ACHN (cell line): ENCODE measurements at places on chromosomes 5 and 9.

DNA sequence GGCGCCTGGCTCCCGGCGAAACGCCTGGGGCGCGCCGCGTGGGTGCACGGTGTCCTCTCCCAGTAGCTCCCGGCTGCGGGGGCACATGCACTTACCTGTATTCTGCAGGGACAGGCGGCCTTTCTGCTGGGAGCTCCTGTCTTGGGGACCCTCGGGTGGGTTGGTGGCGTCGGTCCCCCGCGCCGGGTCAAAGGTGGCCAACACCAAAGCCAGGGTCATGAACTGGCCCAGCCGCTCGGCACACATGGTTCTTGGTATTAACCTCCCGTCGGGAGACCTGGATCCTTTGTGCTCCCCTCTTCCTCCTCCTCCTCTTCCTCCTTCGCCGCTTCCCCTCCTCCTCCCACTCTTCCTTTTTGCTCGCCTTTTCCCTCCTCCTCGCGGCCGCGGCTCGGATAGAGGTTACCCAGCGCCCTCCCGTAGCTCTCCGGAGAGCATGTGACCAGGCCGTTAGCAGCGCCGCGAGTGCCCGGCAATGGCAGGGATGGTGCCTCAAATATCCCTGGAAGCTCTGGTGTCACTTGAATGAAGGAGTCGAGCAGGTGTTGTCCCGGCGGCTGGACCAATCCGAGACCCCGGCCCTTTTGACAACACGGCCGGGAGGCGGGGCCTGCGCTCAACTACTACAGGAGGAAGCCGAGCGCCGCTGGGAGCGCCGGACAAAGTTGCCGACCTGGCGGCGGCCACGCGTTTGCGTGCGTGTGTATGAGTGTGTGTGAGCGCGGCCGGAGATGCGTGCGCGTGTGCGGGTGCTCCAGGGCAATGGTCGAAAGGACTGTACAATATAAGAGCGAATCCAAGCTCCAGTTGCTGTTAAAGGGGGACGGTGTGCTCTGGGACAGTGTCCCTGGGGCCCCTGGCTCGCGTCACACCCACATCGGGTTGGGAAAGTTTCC is at the start of gene STC2:
Gene STC2 (minus strand): TSS at position 467 of the 896 bp plus-strand sequence. CDS start 221 bp downstream, at position 246.
- peak; percentile 86 for DNase-seq

DNA sequence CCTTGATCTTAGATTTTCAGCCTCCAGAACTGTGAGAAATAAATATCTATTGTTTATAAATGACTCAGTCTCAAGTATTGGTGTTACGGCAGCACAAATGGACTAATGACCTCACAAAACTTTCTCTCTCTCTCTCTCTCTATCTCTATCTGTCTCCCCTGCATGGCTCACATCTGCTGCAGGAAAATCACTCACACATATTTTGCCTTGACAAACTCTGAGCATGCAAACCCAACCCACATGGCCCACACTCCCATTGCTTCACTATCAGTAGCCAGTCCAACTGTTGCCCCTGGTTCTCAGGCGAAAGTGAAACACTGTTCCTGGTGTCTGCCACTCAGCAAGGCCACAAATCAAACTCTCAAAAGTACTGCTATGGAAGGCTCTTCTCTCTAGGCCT is 66.4 kb upstream of the PIK3R1 start:
- no peak for DNase-seq

DNA sequence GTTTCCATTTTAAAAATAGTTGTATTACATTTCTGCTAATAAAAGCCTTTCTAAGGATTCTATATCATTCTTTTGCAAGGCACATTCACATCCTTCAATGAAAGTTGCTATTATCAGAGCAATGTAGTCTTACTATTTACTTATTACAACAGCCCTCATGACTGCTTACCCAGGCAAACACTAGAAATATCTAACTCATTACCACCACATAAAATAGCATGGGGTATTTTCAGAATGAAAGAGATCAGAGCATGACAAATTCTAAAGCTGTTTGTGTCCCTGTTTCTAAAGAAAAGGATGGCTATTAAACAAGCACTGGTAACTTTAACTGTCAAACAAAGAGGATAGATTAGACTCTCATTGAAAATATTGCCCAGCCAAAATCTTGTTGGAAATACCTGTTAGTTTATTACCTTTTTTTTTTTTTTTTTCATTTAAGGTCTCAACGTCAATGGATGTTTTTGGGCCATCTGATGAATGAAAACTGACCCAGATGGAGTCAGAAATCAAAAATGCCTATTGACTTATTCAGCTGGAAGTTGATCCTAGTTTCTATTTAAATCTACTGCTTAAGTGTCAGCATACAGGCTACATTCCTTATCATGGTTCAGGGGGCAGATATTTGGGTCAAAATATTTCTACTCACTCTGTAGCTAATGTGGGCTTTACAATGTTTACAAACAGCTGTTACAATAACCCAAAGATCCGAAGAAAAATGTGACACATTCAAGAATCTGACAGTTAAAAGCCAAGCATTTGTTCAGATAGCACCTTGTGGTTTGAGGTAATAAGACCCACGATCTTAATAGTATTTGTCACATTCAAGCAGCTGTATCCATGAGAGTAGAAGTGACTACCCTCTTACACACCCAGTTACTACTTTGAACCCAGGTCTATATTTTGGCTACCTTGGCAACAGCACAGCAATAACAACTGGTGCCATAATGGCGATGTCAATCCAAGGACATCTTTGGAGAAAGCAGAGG is 554.8 kb upstream of the MEF2C start:
- no peak for DNase-seq

DNA sequence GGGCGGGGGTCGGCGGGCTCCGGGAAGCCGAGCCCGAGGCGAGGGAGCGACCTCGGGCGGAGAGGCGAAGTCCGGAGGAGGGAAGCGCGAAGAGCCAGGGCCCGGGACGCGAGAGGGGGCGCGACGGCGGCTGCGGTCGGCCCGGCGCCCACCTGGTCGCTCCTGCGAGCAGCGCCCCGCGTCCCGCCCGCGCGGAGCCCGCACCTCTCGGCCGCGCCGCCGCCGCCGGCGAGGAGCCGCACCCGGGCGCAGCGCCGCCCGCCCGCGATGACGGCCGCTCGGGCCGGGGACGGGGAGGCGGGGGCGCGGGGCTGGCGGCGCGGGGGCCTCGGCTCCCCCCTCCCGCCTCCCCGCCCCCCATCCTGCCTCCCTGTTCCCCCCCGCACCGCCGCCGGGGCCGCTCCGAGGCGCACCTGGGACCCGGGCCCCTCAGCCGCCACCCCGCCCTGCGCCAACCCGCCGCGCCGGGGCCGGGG is 2.6 kb downstream of the NR5A1 start:
- DNase-seq: no peak

DNA sequence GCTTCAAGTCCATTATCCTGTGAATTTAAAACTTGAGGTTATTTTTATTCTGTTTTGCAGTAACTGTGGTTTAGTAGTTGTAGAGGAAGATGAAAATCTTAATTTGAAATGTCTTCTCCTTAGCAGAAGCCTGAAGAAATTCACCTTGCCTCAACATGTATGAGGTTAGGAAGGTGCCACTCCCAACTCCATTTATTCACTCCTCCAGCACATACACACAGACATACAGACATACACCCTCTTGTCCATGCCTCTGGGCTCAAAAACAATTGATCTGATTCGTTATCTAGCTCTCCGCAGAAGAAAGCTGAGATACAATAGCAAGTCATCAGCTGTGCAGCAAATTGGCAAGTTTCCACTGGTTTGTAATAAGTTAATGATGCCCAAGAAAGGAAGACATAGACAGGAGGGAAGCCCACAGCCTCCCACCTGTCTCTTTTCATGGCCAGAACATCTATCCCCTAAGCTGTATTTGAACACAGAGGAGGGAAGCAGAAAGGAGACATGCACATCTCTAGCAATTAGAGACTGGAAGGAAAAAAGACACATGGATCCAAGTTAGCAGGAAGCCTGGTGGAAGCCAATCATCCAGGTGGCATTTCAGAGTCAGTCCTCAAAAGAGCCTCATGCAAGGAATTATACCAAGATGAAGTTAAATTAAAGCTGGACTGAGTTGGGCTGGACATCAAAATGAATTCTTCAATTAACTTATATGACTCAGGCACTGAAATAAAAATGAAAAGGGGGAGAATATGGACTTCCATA is 257.9 kb downstream of the ASTN2 start:
- no peak for DNase-seq

- peak; percentile 71 for DNase-seq
These were observed 352.9 kb downstream of the DNAH5 start for GRCh38 chr5:13591621-13592020.

GRCh38 chr5:175920231-175920811 is 47.8 kb downstream of the THOC3 start:
- DNase-seq: no peak

GRCh38 chr5:151903243-151903653 is 21.4 kb downstream of the GLRA1 start:
- no peak for DNase-seq

DNA sequence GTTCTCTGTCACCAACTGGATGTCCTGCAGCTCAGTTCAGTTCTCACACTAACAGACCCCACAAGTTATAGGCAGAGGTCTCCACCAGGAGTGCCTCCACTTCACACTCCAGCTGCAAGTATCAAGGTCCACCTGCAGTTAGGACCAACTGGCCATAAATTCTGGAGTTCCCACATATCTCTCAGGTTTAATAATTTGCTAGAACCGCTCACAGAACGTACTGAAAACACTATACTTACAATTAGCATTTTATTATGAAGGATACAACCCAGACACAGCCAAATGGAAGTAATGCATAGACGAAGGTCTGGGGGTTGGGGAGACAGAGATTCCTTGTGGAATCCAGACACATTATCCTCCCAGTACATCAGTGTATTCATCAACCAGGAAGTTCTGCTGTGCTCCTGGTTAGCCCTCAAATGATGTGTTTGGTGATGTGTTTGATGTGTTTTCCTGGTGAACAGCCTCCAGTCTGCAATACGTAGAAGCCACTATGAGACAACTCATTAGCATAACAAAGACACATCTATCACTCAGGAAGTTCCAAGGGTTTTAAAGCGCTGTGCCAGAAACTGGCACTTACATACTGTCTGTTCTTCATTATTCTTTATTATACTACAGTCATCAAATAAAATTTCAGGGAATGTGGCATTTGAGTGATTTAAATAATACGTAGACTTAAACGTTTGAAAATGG is 25.4 kb downstream of the OGN start:
- no peak for DNase-seq

DNA sequence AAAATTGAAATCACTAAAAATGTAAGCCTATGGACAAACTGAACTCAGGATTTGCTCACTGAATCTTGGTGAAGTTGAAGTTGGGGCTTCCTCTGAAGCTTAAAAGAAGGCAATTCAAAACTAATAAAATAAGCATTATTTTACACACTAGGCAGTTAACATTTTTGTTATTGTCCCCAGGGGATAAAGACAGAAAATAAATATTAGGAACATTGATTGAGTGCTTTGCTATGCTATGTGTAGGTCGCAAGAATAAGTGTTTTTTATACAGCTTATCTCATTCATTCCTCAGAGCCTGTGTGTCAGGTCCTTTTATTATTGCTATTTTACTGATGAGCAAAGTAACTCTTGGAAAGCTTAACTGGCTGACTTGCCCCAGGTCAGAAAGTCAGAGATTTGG is 82.2 kb downstream of the ZNF608 start:
- DNase-seq: no peak

DNA sequence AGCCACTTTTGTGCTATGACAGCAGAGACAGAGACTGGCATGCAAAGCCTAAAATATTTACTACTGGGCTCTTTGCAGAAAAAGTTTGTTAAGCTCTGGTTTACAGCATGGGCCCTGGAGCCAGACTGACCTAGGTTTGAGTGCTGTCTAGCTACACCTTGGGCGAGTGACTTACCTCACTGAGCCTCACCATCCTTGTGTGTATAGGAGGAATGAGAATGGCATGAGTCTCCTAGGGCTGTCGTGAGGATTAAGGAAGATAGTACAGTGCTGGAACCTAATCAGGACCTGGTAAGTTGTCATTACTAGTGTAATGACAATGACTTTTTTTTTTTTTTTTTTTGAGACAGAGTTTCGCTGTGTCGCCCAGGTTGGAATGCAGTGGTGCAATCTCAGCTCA is 65.2 kb downstream of the MSX2 start:
- no peak for DNase-seq
